GM19239 (cell line): ENCODE measurements at places on chromosomes 3 and 15.

- DNase-seq, result no peak
These were observed 2.9 kb downstream of the PHC3 start for GRCh38 chr3:170178651-170179050.

GRCh38 chr15:59011262-59011952, 23.9 kb downstream of the RNF111 start:
- no peak for DNase-seq

DNA sequence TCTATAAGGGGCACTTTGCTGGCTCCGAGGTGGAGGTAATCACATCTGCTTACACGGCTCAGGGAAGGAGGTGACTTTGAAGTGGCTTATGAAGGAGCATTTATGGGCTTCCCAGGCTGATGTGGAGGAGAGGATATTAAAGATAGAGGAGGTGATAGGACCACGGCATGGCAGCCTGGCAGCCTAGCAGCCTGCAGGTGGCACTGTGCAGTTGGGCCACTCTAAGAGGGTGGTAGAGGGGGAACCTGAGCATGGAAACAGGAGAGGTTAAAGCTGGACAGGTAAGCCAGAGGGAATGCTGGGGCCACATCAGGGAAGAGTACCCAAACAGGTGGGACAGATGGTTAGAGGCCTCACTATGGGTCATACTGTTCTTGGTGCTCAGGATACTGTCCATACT, 375.0 kb downstream of the WDR72 start:
- no peak for DNase-seq

GRCh38 chr15:29687939-29688505, 134.2 kb downstream of the TJP1 start:
- no peak for DNase-seq

GRCh38 chr3:12353796-12354525, 65.1 kb downstream of the PPARG start:
- no peak for DNase-seq

DNA sequence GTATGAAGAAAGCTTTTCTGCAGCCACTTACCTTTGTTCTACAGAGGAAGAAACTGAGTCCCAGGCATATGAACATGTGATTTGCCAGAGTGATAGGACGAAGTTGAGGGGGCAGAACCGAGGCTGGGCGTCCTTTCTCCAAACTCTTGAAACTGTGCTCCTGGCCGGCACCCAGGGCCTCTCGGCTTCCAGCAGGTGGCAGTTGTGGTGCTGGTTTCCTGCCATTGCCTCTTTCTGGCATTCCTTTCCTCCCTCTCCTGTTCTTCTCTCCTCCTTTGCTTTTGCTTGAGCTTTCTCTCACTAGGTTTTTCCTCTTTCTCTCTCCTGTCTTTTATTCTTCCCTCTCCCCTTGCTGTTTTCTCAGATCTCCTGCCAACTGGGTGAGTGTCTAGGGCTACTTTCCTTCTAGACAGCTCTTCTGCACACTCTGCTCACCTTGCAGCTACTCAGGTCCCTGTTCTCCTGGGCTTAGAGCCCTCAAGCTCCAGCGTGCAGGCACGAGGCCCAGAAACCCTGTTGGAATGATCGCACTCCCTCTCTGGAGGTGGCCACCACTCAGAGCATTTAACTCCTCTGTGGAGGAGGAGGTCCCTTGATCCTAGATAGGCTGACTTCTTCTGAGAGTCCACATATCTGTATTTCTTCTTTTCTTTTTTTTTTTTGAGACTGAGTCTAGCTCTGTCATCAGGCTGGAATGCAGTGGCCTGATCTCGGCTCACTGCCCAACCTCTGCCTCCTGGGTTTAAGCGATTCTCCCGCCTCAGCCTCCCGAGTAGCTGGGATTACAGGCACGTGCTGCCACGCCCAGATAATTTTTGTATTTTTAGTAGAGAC, 26.2 kb downstream of the TRAK1 start:
- no peak for DNase-seq

- no peak for DNase-seq
These were observed 355.1 kb upstream of the STAC start for GRCh38 chr3:36025232-36025631.

- no peak for DNase-seq
These were observed 347.8 kb upstream of the LMCD1 start for GRCh38 chr3:8153800-8154199.

GRCh38 chr3:108826309-108827187, 4.0 kb downstream of the TRAT1 start:
- DNase-seq, result no peak

GRCh38 chr15:80474224-80475215, 70.3 kb downstream of the ARNT2 start:
- DNase-seq, result no peak

DNA sequence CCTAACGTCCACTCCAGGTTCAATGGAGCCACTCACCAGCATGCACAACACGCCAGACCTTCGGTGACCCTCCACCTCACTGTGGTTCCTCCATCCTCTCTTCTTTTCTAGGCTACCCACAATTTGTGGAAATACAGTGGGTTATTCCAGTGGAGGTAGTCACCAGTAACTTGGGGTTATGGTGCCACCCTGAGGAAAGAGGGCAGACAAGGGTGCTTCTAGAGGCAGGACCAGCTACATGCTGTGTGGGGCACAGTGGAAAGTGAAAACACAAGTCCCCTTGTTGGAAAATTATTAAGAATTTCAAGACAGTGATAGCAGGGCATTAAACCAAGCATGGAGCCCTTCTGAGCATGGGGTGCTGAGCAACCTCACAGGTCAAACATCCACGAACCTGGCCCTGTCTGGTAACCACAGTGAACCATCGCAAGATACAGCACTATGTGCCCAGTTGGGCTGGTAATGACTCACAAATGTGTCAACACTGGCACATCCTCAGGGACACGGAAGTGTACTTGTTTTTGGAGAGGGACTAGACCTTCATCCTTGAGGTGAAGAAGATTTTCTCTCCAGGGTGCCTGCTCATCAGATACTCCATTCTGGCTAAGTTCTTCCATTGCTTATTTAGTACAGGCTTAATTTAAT, 166.7 kb downstream of the STT3B start:
- DNase-seq, result no peak

GRCh38 chr3:17840651-17841050, 98.2 kb upstream of the TBC1D5 start:
- no peak for DNase-seq
